NCI-H2227 treated with DMSO at 0.1 percent for 48 hours (cell line): ENCODE measurements at places on chromosomes 1 and 21.
A peak's percentile ranks its signal among the peaks of the same experiment; 100 is the strongest.

- no peak for DNase-seq
These were observed 556.5 kb downstream of the PTBP2 start for GRCh38 chr1:97277891-97278654.

DNA sequence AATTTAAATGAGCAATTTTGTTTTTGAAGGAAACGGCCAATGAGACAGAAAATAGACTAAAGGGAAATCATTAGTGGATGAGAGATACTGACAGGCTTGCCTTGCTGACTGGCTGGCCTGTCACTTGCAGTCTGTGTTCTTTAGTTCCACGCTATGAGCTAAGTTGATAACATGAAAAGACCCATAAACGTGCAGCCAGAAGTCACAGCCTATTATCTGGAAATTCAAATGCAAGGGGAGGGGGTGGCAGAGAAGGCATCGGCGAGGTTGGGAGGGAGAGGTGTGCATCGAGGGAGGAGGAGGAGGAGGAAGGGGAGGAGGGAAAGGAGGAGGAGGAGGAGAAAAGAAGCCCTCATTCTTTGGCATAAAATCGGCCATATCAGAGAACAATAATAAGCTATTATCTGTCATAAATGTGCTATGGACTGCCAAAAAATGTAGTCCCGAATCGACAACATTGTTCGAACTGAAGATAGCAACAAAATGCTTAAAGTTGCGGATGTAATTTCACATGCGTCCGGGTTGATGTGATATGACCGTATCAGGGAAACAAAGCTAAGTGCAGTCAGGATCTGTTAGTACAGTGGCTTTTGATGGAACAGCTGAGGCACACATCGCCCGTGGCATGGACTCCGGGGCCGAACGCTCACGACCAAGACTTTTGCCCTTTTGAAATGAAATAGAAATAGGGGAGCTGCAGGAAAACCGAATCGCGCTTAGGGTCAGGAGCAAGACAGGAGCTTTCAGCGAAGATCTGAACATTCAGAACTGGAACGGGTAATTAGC, 11.6 kb upstream of the BARHL2 start:
- DNase-seq, result no peak

- DNase-seq, result no peak
These were observed 696.2 kb upstream of the PRMT6 start for GRCh38 chr1:106360252-106360651.

GRCh38 chr21:41064951-41065350, 103.0 kb upstream of the BACE2 start:
- DNase-seq, result no peak

GRCh38 chr1:24289937-24290595, 29.1 kb upstream of the GRHL3 start:
- no peak for DNase-seq

GRCh38 chr1:218817071-218817470, 356.6 kb upstream of the LYPLAL1 start:
- no peak for DNase-seq

GRCh38 chr21:28239340-28239739, 753.3 kb downstream of the LTN1 start:
- DNase-seq, result no peak

GRCh38 chr1:36122062-36123030, 2.7 kb downstream of the COL8A2 start:
- peak; percentile 12 for DNase-seq

- no peak for DNase-seq
These were observed 156.0 kb downstream of the PDE4B start for GRCh38 chr1:65948609-65949229.

GRCh38 chr1:214920337-214920736, 162.2 kb upstream of the KCNK2 start:
- DNase-seq, result no peak

DNA sequence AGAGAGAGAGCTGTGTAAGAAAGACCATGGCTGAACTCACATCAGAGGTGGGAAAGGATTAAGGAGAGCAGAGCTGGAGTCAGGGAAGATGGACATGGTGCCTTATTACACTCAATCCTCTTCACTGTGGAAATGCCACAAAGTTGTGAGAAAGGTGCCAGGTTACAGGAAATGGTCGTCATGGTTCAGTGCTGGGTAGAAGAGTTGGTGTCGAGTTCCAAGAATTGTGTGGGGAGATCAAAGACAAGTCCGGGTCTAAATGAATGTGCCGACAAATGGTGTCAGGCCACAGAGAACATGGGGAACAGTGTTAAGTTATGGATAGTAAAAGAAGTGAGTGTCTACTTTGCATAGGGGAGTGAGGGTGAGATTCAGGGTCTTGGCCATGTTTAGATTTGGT, 40.9 kb downstream of the LAMC2 start:
- no peak for DNase-seq
